ENCODE measurements at places on chromosomes 1 and 21.

DNA sequence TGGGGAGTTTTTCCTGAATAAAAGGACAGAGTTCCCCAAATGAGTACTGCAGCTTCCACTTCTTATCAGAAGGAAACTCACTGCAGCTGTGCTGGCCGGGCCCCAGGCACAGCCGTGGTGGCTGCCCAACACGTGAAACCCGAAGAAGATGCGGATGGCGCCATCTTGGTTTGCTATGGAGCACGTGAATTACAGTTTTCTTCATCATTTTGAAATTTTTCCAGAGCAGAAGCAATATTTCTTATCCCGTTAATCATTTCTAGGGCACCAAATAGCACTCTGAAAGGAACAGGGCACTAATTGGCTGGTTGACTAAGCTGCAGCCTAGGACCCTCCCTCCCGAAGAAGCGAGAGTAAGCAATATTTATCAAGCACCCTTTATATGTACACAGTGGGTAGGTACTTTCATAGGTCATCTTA, 63.2 kb upstream of the EPS8L3 start:
- DNase-seq: no peak

DNA sequence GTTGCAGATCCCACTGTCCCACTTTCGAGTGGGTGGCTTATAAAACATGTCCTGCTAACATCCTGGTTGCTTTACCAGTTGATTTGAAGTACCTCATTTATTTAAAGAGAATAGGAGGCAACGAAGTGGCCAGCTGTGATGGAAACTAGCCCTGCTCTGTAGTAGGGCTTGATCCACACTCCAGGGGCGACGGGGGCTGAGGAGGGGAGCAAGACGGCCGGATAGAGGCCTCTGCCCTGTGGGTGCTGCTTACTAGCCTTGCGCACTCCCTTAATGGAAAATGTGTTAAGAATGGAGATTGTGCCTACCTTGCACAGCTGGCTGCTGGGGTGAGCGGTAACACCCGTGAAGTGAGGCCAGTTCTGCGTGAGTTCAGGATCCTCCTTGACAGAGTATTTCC, 41.1 kb upstream of the PWP2 start:
- DNase-seq: no peak

DNA sequence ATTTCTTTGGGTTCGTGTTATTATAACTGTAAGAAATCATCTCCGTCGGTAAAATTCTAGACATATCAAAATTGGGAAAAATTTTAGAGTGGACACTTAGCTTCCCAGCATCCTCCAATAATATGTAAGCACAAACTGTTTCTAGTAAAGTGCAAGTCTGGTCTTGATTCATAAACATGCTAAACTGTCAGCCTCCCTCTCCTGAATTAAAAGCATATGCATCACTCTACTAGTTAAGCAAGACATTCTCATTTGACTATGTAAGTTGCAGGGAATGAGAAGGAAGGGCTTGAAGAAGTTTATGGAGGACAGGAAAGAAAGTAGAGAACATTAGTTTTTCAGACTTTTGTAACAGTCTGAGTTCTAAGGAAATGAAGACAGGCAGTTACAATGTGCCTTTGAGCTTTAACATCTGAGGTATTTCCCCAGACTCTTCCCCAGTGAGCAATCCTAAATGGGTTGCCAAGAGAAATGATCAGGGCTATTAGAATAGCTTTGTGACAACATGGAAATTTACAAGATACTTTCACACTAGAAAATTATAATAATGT, 90.0 kb downstream of the TYW3 start:
- DNase-seq: no peak

DNA sequence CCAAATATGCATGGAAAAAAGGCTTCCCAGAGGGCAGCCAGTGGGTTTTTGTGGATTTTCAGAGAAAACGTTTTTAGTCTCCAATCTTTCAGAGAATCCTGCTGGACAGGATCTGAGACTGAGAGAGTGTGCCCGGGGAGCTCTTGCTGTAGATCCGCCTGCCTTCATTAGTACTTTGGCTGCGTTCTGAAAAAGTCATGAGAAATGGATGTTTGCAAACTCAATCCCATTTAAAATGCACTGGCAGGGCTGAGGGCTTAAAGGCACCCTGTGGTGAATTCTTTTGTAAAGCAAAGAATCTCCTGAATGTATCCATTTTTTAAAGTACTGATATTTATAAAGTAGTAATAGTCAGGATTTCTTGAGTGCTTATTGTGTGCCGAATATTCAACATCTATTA, 22.2 kb downstream of the FOXD2 start:
- DNase-seq: no peak

GRCh38 chr1:14570514-14570913, 28.0 kb upstream of the KAZN start:
- DNase-seq: no peak

DNA sequence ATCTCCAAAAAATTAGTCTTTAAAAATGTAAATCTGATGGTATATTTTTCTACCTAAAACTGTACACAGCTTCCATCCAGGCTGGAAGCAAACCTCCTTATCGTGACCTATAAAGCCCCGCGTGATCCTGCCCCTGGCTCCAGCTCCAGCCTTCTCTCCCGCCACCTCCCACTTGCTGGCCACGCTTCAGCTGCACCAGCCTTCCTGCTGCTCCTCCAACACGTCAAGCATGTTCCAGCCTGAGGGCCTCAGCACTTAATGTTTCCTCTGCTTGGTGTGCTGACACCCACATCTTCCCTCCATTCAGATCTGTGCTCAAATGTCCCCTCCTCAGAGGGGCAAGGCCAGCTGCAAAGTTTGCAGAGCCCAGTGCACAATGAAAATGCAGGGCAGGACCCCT, 123.5 kb upstream of the MAGI3 start:
- no peak for DNase-seq

GRCh38 chr1:117289316-117289870, 77.9 kb upstream of the MAN1A2 start:
- DNase-seq: no peak

- no peak for DNase-seq
Measured at GRCh38 chr1:30537279-30537678, 186.1 kb downstream of the MATN1 start.

DNA sequence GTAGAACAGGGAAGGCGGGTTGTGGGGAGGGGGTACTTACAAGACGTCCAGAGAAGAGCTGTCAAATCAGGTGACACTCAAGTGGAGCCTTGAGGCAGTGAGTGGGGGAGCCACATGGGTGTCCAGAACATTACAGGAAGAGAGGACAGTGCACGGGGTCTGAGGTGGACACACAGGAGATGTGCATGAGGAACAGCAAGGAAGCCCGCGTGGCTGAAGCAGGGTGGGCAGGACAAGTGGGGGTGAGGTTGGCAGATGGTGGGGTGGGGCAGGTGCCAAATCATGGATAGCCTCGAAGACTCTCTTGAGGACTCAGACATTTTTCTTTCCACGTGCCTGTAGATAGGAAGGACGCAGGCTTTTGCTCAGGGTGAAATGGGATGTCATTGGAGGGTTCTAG, 921 bp downstream of the SMPDL3B start:
- no peak for DNase-seq

DNA sequence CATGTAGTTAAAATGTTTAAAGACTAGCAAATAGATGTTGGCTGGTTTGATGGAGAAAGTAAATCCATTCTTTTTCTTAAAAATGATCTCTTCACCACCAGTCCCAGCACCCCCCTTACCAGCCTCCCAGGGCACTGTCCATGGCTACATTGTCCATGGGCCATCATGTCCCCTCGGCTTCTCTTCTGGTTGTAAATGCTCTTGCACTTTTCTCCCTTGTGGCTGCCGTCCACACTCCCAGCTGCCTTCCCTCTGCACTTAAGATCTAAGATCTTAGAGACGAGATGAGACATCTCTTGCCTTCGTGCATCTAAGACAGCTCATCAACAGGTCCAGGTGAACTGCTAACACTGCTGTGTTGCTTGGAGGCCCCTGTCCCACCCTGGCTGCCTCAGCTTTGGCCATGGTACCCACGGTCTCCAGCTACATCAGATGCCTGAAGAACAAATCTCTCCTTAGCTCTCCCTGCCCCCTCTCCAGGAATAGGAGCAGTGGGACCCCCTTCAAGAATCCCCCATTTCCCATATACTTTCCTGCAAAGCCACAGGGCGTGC, 11.1 kb downstream of the CAPN2 start:
- DNase-seq: no peak

DNA sequence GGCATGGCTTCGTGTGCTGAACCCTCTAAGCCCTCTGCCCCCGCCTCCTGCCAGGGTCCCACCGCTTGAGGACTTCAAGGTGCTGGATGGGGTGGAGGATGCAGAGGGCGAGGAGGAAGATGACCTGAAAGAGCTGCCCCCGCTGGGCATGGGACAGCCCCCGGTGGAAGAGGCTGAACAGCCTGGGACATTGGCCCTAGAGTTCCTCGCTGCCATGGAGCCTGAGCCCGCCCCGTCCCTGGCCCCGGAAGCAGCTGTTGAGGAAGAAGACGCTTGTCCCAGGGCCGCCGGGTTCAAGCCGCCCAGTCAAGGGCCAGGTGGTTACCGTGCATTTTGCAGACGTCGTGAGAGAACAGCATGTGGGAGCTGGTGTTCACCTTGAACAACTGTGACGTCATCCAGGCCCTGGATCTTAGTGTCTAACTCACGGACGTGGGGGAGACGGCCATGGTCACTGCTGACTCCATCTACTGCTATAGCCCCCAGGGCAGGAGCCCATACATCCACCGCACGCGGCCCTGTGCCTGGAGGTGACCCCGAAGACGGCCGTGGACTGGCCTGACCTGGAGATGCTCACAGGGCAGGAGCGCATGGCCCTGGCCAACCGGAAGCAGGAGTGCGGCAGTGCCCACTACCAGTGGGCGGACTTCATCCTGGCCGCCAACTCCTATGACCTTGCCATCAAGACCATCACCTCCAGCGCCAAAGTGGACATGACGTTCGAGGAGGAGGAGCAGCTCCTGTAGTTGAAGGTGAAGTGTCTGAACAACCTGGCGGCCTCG, 90.1 kb downstream of the PPP1R12B start:
- no peak for DNase-seq

DNA sequence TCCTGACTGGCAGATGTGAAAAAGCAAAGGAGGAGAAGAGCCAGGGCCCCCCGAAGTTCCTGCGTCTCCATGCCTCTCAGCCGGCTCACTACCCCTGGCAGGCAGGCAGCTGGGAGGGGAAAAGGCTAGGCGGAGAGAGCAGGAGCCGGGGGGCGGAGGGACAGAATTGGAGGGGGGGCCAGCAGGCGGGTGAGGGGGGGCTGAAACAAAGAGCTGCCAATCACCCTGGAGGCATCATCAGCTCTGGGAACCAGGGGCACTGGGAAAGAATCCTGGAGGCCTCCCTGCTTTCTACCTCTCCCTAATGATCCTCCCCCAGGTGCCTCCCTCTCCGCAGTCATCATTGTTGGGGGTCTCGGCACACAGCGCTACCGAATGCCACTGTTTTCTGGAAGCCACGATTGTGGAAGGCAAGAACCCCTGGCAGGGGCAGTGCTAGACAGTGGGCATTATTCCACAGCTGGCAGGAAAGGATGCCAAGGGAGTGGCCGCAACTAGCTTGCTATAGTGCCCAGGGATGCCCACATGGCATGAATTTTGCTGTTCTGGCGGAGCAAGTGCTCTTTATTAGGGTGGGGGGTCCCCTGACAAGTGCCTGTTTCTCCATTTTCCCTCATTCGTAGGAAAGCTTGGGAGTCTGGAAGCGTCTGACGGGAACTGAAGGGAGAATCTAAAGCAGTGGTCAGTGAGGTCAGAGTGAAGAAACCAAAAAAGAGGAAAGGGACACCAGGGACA, at the start of gene THBS3:
TSS of gene THBS3 (minus strand) at position 92 of the 735 bp plus-strand sequence. CDS start at position 71, 21 bp downstream.
- no peak for DNase-seq

GRCh38 chr1:193754732-193755427, 568.5 kb upstream of the B3GALT2 start:
- no peak for DNase-seq

GRCh38 chr1:229620876-229621275, 5.0 kb downstream of the TAF5L start:
- DNase-seq: no peak

- no peak for DNase-seq
Measured at GRCh38 chr1:153441238-153441755, 19.2 kb downstream of the S100A7 start.

GRCh38 chr1:20095564-20096434, 23.5 kb downstream of the PLA2G2D start:
- DNase-seq: no peak

DNA sequence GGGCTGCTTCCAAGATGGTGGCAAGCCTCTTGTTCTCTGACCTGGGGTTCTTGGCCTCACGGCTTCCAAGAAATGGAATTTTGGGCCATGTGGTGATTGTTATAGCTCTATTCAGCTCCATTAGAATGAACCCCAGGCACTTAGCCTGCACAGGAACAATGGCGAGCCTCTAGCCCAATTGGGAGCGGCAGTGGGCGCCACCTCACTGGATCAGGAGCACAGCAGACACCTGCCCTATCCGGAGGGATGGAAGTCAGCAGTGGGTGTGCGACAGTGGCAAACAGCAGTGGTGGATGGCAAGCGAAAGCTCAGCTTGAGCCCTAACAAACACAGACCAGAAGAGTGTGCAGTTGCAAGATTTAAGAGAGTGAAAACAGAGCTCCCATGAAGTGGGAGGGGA, 230.9 kb downstream of the GPR52 start:
- DNase-seq: no peak

- DNase-seq: no peak
Measured at GRCh38 chr1:243963571-243963970, 87.5 kb upstream of the ZBTB18 start.

DNA sequence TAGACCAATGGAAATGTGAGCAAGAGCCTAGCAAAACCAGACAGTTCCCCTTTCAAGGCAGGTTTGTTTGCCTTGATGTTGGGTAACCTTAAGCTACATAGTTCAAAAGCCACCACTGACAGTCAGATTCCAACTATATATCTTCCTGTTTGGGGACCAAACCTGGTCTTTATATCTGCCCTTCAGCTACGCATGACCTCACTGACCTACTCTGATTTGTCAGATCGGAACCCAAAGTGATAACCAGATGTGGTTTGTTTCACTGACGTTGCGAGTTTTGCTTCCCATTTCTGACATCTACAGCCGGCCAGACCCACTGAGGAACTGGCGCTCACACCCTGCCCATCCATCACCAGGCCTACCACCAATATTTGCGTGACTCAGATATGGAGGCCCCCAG, 361.1 kb upstream of the CHRM3 start:
- DNase-seq: no peak

DNA sequence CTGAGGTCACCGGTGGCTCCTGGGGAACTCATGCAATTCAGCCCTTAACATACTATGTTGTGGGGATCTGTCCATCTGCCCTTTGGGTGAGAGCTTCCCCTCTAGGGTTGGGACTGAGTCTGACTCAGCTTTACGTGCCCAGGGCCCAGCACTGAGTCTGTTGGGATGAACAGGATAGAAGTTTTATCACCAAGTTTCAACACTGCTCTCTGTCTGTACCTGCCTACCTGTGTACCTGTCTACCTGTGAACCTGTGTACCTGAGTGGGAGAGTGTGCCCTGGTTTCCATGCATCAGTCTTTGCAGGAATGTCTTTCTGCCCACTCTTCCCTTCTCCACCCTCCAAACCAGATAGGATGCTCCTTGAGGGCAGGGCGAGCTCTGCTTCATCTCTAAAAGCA, 90.6 kb upstream of the POU3F1 start:
- no peak for DNase-seq

- no peak for DNase-seq
Measured at GRCh38 chr1:203627398-203627797, 766 bp downstream of the ATP2B4 start.

GRCh38 chr1:214349008-214349407, 68.0 kb downstream of the SMYD2 start:
- no peak for DNase-seq

Measured in stimulated activated CD4-positive, alpha-beta T cell treated with anti-CD3 and anti-CD28 coated beads, TNF-alpha, amount 100 ng/mL, for 1 hour (primary cell).